ENCODE measurements at places on chromosomes 16 and 17.
A peak's percentile ranks its signal among the peaks of the same experiment; 100 is the strongest.

DNA sequence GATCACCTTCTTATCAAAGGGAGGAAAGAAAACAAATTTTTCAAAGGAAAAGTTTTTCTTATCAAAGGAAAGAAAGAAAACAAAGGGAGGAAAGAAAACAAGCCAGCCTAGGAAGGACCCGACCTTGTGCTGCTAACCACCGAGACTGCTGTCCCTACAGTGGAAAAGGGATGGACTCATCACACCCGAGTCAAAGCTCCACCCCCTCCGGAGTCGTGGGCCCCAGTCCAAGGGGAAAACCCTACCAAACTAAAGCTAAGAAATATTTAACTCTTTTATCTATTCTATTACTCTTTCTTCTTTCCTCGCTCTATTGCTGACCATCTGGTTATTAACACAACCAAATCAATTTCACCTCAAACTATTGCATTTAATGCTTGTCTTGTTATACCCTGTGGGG, 6.1 kb upstream of the ENDOV start:
- no peak for DNase-seq

GRCh38 chr17:47934856-47935255, 6.5 kb upstream of the PNPO start:
- no peak for DNase-seq

GRCh38 chr17:16327018-16327417, 26.3 kb downstream of the CENPV start:
- DNase-seq: no peak

DNA sequence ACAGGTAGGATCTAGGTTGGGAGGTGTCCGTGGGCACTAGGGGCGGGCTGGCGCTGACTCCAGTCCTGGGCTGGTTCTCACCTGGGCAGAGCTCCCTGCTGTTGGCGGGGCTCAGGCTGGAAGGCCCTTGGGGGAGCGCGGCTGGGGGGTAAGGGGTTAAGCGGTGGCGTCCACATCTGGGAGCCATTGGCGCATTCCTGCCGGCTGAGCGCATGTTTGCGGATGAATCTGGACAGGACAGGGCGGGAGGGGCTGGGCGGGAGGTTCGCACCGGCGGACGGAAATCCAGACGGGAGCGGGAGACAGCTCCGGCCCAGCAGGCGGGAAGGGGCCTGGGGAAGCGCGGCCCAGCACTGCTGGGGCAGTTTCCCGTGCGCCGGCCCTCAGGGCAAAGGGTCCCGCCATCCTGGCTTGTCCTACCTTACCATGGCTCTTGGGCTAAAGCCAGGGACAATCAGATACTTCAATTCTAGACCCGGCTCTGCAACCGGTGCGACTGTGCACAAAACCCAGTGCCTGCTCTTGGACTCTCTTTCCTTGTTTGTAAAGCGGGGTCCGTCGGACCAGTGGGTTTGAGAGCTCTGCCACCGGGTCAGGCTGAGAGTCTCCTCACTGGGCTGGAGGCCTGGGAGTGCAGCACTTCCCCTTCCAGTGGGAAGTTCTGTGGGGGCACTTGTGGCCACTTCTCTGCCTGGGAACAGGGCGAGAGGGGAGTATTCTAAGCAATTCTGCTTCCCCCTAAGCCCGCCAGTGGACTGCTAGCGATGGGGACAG, 7.8 kb downstream of the RARA start:
- DNase-seq: peak; percentile 56

DNA sequence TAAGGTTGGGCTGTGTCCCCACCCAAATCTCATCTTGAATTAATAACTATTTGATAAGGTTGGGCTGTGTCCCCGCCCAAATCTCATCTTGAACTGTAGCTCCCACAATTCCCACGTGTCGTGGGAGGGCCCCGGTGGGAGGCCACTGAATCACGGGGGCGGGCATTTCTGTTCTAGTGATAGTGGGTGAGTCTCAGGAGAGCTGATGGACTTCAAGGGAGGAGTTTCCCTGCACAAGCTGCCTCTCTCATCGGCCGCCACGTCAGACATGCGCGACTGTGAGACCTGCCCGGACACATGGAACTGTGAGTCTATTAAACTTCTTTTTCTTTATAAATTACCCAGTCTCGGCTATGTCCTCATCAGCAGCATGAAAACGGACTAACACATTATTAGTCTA, 44.9 kb upstream of the METRNL start:
- DNase-seq: no peak

GRCh38 chr16:52383640-52384292, 163.2 kb downstream of the TOX3 start:
- DNase-seq: no peak

- no peak for DNase-seq
Observed at GRCh38 chr16:52863000-52863399, 189.7 kb downstream of the CHD9NB start.

- DNase-seq: peak; percentile 81
Observed at GRCh38 chr16:84065536-84066132, 23.0 kb upstream of the SLC38A8 start.

- no peak for DNase-seq
Observed at GRCh38 chr17:65797809-65798208, 236.4 kb upstream of the AXIN2 start.

DNA sequence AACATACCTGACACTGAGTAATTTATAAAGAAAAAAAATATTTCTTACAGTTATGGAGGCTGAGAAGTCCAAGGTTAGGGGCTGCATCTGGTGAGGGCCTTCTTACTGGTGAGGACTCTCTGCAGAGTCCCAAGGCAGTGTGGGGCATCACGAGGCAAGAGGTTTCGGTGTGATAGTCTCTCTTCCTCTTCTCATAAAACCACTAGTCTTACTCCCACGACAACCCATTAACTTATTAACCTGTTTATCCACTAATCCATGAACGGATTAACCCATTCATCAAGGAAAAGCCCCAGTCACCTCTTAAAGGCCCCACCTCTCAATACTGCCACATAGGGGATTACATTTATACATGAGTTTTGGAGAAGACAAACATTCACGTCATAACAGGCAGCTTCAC, 20.1 kb downstream of the CIITA start:
- DNase-seq: no peak

- DNase-seq: peak; percentile 49
Observed at GRCh38 chr16:67029254-67030096, 526 bp downstream of the CBFB start.

GRCh38 chr17:20071824-20072691, 62.9 kb downstream of the SPECC1 start:
- no peak for DNase-seq

DNA sequence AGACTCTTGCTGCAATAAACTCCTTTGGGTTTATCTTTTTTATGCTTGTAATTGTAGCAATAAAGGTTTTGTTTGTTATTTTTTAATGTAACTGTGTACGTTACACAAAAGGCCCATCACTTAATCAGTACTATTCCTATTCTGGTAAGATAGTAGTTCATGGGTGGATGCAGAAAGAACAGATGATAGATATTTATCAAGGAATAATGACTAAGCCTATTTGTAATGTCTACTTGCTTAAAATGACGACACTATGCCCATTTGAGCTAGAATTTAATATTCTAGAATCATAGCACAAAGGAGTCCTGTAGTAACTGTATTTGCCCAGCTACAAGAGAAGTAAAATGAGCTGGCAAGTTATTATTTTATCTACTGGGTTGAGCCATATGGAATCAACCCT, 235.4 kb upstream of the DYNLRB2 start:
- no peak for DNase-seq

DNA sequence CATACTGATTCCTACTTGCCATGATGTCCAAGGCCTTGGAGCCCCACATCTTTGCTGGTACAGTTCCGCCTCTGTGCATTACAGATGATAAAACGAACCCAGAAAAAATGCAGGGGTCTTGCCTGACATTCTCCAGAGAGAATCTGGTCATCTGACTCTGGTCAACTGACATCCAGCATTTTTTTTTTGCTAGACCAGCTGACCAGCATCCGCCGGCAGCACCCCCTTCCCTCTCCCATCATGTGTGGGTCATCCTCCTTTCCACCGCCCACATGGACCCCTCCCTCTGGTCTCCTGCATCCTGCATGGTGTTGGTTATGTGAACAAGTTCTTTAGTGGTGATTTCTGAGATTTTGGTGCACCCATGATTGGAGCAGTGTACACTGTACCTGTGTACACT, 47.1 kb downstream of the CDH1 start:
- DNase-seq: no peak

DNA sequence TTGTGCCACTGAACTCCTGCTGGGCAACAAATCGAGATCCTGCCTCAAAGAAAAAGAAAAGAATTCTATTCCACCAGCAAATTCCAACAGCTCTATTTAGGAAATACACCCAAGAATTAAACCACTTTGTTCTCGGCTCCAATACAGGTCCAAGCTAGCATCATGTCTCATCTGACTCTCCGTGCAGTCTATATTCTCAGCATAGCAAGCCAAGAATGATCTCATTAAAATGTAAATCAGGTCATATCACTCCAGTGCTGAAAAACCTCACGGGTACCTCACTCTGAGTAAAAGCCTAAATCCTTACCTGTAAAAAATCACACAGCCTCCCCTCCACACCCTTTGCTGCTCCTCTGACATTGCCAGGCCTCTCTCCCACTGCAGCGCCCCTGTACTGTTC, 23.9 kb downstream of the UBE2G1 start:
- DNase-seq: no peak

Measured in trophoblast cell (in vitro differentiated cells and primary cell).